ENCODE measurements at places on chromosomes 16 and 17.

GRCh38 chr17:60557805-60558204 lies 31.8 kb upstream of the APPBP2 start:
- no peak for DNase-seq

- DNase-seq = no peak
Observed at GRCh38 chr17:82729479-82730260, 5.7 kb upstream of the FN3K start.

- peak; percentile 3 for DNase-seq
Observed at GRCh38 chr16:12160815-12161550, 184.4 kb downstream of the SNX29 start.

- DNase-seq = no peak
Observed at GRCh38 chr16:18984435-18985005, 786 bp downstream of the TMC7 start.

GRCh38 chr17:41498276-41498675 lies 7.1 kb downstream of the KRT13 start:
- DNase-seq = no peak

DNA sequence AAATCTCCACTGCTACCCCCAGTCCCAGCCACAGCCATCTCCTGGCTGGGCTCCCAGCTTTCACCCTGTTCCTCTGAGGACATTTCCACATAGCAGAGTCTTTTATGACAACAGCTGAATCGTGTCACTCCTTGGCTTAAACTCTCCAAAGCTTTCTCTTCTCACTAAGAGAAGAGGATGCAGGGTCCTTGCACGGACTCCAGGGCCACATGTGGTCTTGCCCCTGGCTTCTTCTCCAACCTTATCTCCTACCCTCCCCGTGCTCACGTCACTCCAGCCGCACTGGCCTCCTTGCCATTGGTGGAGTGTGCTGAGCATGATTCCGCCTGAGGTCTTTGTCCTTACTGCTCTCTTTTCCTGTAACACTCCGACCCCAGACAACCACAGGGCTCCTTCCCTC lies 39.9 kb upstream of the CCDC182 start:
- no peak for DNase-seq

Measured in stimulated activated CD4-positive, alpha-beta T cell treated with anti-CD3 and anti-CD28 coated beads, Interleukin-12 subunit alpha, Interleukin-12 subunit beta, amount 100 ng/mL, for 48 hours (primary cell).